ENCODE measurements at places on chromosomes 7 and 10. TPM values are rescaled to one million over a fixed set of nuclear protein-coding genes. Genes with fewer than 3 reads are reported as not detected.

PNLIPRP1 gene
- total RNA-seq: not detected

MKI67 gene
- total RNA-seq: 21.6 TPM

ZNRF2 gene
- total RNA-seq: 34.7 TPM

MUC12 gene
- total RNA-seq: not detected

NOS3 gene
- total RNA-seq: not detected

LEP gene
- total RNA-seq: not detected

UCN3 gene
- not detected for total RNA-seq

AGBL3 gene
- 0.90 TPM for total RNA-seq

ATP6V0A4 gene
- 269 TPM for total RNA-seq

ARMC3 gene
- not detected for total RNA-seq

FGFBP3 gene
- total RNA-seq: 0.72 TPM

AKR1B15 gene
- total RNA-seq: 0.08 TPM

KCNH2 gene
- 0.05 TPM for total RNA-seq

ZNF853 gene
- 0.35 TPM for total RNA-seq

DPY19L1 gene
- total RNA-seq: 132 TPM

TUBAL3 gene
- total RNA-seq: not detected

KMT2C gene
- total RNA-seq: 15.6 TPM

FZD8 gene
- 1.7 TPM for total RNA-seq

NKX2-3 gene
- total RNA-seq: 0.19 TPM

C10orf62 gene
- not detected for total RNA-seq

FGFR2 gene
- 0.21 TPM for total RNA-seq

NUDT13 gene
- total RNA-seq: 2.4 TPM

NEBL gene
- total RNA-seq: under 0.01 TPM

TAS2R4 gene
- total RNA-seq: 0.32 TPM

CPN1 gene
- 69.4 TPM for total RNA-seq

AKR1D1 gene
- total RNA-seq: 0.13 TPM

ATE1 gene
- total RNA-seq: 33.9 TPM

BRAT1 gene
- 87.1 TPM for total RNA-seq

SLC26A3 gene
- total RNA-seq: not detected

SLC26A5 gene
- total RNA-seq: not detected

ASAH2 gene
- 1.1 TPM for total RNA-seq

ADARB2 gene
- total RNA-seq: 0.56 TPM

IQUB gene
- total RNA-seq: 0.18 TPM

LMBR1 gene
- total RNA-seq: 79.9 TPM

METTL27 gene
- total RNA-seq: 1.8 TPM

SPDYE6 gene
- not detected for total RNA-seq

HELLS gene
- 29.1 TPM for total RNA-seq

BAMBI gene
- 288 TPM for total RNA-seq

MYO3A gene
- total RNA-seq: not detected

ZNF786 gene
- 4.6 TPM for total RNA-seq

GFRA1 gene
- 0.24 TPM for total RNA-seq

SFRP5 gene
- total RNA-seq: 0.21 TPM

C10orf53 gene
- total RNA-seq: not detected

RNF133 gene
- 0.13 TPM for total RNA-seq

SERPINE1 gene
- 0.27 TPM for total RNA-seq

SYPL1 gene
- total RNA-seq: 47.7 TPM

LRMDA gene
- total RNA-seq: 70.7 TPM

CXCL12 gene
- total RNA-seq: 0.67 TPM

LRIT1 gene
- not detected for total RNA-seq

BNIP3 gene
- total RNA-seq: 163 TPM

TLX1 gene
- not detected for total RNA-seq

SPDYE9 gene
- not detected for total RNA-seq

BAG3 gene
- 6.2 TPM for total RNA-seq

Measured in SK-MEL-5 (cell line).